ENCODE measurements at places on chromosomes 1 and 21.

- DNase-seq = no peak
These were observed 48.5 kb downstream of the WNT9A start for GRCh38 chr1:227899141-227899819.

GRCh38 chr1:59422921-59423575, 126.2 kb downstream of the FGGY start:
- no peak for DNase-seq

- no peak for DNase-seq
These were observed 42.1 kb downstream of the KIAA1614 start for GRCh38 chr1:180954801-180955165.

DNA sequence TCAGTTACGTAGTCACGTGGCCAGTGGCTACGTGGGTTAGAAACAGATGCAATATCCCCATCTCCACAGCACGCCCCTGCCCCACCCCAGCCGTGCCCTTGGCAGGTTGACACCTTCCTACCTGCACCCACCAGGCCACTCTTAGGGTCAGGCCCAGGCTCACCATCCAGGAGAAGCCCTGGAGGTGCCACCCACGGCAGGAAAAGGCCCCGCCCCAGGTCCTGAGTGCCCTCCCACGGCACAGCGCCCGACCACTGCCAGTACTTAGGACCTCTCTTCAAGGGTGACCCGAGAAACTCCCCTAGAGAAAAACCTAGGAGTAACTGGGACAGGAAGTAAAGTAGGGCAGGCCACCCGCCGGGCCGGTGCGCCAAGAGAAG, 1.5 kb downstream of the C1orf35 start:
- no peak for DNase-seq

DNA sequence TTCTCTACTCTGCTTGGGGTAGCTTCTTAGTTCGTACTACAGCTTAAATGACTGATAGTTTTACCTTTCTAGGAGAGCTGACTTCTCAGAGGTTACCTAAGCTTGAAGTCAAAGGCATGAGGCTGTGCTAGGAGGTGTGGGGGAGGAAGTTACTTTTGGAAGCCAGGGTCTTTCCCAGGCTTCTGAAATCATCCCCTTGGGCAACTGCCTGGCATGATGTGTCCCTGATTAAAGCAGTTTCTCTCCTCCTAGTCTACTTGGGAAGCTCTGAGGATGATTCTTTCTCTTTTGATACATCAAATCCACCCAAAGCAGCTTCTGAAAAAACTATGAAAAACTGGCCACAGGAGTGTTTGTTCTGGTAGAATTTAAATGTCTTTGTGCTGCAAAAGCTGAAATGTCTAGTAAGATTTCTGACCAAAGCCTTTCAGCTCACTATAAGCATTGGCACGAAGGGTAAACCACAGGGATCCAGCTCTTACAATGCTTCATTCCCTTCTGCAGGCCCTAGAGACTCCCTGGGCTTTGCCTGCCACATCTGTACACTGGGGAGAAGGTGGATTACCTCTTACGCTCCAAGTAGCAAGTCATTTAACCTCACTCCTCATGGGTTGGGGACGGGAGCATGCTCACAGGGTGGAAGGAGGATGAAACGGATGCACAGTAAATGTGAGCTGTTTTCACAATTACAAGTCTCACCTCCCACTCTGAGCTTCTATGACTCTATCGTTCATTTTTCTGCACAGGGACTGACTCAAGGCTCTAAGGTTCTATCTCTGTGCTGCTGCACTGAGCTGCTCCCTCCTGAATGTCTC, 59.6 kb downstream of the RUNX1 start:
- no peak for DNase-seq

GRCh38 chr1:203217139-203217655, 12.3 kb downstream of the CHIT1 start:
- no peak for DNase-seq

DNA sequence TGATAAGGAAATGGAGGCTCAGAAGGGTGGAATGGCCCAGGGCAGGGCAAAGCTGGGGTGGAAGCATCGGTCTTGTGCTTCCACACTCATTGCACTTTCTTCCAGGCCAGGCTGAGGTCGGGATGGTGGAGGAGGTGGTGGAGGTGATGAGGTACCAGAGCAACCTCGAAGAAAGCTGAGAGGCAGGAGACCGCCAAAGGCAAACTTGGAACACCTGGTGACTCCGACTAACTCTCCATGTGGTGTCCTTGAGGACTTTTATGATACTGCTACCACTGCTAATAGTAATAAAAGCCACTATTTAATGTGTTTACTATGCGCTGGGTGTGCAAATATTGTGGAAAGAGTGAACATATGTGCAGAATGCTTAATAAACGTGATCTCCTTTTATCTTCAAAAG, 16.9 kb upstream of the BTG2 start:
- DNase-seq = no peak

DNA sequence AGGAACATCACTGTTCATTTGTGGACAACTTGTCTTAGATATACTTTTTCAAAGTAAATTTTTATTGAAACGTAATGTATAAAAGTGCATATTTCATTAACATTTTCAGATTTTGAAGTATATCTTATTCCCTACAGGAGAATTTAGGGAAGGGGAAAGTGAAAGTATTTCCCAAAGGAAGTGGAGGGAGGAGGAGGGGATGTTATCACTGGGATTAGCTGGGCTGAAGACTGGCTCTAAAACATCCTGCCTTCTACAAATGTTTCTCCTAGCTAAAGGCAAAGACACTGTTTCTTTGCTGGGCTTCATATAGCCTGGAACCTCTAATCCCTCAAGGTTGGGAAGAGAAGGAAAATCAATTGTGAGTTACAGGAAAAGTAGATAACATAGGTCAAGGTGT, 7.1 kb upstream of the ZNF697 start:
- DNase-seq = no peak

DNA sequence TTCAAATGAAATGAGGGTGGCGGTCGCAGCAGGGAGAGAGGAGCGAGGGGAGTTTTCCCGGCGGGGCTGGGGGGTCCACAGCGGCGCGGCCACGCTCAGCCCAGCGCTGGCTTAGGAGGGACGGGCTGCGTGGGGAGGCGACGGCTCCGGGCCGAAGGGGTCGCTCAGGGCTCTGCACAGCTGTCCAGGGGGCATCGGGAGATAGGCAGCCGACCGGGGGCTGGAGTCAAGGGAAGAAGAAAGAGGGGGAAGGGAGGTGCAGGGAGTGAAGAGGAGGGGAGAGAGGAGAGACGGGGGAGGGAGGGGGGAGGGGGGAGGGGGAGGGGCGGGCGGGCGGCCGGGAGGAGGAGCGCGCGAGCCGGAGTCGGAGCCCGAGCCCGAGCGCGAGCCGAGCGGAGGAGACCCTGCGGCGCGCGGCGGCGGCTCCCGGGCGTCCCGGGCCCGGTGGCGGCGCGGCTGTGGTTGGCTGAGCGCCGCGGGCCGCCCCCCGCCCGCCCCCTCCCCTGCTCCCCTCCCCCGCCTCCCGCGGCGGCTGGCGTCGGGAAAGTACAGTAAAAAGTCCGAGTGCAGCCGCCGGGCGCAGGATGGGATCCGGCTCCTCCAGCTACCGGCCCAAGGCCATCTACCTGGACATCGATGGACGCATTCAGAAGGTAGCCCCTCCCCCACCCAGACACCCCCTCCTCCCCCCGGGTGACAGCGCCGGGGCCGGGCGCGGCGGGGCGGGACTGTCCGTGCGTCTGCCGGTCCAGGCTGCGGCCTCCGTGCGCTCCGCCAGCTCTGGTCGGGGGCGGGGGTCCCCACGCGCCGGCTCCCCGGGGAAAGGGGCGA, at the start of gene PDE9A:
Gene PDE9A (plus strand): TSS at position 391 of the 831 bp plus-strand sequence. CDS start 194 bp downstream, at position 585.
- no peak for DNase-seq

DNA sequence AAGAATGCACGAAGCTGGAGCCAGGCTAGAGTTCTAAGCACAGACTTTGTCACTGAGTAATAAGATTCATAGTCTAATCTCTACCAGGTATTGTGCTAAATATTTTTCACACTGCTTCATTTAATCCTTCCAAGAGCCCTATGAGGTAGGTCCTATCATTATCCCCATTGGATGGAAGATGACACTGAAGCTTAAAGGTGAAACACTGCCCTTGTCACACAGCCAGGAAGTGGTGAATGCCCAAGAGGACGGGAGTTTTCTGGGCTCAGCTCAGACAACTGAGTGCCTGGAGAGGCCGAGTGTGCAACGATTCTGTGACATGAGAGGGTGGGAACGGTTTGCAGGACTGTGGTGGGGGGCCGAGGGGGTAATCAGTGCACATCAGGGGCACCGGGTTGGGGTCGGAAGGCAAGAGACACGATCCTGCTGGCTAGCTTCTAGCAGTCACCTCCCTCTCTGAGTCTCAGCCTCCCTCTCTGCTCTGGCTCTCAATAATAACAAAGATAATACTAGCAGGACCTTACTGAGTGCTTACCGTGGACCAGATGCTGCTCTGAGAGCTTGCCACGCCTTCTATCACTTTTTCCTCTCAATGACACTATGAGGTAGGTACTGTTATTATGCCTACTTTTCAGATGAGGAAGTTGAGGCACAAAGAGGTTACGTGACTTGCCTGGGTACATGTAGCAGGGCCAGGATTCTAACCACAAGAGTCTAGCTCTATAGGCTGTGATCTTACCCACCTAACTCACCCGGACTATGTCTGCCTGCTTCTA, 12.4 kb downstream of the KCNQ4 start:
- no peak for DNase-seq

DNA sequence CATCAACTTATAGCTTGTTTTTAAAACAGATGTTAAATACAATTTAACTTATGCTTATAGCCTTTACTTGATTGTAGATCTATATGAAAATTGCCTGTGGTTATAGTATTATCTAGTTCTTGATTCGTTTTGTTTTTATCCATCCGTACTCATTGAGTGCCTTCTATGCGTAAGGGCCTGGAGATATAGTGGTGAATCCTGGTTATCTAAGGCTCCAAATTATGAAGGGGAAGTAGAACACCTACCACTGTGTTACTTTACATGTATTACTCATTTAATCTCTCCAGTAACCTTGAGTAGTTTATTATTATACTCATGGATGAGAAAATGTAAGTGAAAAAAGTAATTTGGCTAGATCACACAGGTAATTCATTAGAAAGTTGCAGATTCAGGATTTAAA, 121.8 kb downstream of the OSBPL9 start:
- no peak for DNase-seq

- DNase-seq = no peak
These were observed 5.3 kb upstream of the MOB3C start for GRCh38 chr1:46621930-46622329.

GRCh38 chr1:94253456-94254017, 16.2 kb upstream of the ARHGAP29 start:
- DNase-seq = no peak

- no peak for DNase-seq
These were observed 3.3 kb downstream of the IFNGR2 start for GRCh38 chr21:33406493-33406892.

- no peak for DNase-seq
These were observed 112.6 kb downstream of the PAX7 start for GRCh38 chr1:18743233-18743632.

DNA sequence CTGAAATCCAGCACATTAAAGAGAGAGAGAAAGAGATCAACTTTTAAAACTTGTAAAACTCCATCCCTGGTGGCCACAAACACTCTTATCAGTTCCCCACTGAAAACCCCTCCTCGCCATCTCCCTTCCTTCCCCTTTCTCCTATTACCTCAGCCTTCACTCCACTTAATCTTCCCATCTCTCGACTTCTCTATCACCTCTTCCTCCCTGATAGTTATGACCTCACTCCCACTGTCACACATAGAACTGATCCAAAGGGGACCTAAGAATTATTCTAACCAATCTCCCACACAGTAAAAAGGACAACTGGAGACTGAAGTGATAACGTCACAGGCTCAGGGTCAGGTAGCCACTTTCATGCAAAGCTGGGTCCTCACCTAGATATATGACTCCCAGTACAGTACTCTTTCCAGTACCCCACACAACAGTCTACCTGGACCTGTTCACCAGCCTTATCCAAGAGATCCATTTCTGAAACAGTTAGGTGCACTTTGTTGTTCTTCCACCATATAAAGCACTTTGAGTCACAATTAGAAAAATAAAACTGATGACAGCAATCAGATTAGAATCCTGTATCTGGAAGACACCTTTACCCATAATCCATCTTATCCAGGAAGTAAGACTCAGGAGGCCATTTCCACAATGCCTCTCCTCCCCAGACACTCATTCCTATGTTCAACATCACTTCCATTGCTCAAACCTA, 324.8 kb downstream of the SMYD3 start:
- DNase-seq = no peak

DNA sequence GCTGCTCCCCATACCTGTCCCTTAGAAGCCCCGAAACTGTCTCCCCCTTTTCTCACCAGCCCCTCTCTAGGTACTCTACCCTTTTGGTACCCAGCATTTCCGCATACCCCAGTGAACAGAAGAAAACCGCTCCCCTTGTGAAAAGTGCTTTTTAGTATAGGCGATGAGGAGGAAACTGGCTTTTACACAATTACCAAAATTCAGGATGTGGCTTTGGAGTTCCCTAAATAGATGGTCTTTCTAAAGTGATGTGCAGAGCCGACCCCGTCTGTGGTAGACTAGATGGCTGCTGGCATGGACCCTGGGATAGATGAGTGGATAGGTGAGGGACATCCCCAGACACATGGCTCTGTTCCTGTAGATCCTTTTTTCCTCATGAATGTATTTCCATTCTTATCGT, 2.6 kb upstream of the PER3 start:
- no peak for DNase-seq

GRCh38 chr1:235077571-235078479, 50.8 kb downstream of the TOMM20 start:
- no peak for DNase-seq

DNA sequence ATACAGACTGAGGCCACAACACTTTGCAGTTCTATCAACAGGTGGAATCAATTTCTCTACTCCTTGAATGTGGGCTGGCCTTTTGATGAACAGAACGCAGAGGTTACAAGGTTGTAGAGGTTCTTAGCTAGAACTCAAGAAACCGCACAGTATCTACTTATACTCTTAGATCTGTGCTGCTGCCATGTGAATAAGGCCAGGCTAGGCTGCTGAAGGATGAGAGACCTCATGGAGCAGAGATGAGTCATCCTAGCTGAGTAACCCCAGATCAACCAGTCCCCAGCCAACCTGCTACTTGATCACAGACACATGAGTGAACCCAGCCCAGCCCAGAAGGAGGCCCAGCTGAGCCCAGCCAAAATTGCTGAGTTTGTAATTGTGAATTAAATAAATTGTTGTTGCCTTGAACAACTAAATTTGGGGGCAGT, 35.3 kb upstream of the BCAR3 start:
- no peak for DNase-seq

DNA sequence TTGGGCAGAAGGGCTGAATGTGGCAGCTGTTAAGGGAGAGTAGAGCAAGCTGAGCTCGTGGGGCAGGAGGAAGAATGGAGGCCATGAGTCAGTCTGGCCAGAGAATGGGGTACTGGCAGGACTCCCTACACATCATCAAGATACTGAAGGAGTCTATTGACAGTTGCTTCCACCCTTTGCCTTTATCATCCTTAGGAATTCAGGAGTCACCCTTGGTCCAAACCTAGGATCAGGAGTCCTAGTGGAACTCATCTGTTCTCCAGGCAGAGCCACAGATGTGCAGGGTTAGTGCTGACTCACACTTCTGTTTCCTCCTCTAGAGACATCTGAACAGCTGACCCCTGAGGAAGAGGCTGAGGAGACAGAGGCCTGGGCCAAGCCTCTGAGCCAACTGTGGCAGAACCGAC, 18.7 kb upstream of the ST3GAL3 start:
- no peak for DNase-seq

- DNase-seq = no peak
These were observed 13.4 kb upstream of the MTARC2 start for GRCh38 chr1:220734571-220735326.

GRCh38 chr1:240719953-240720700, 108.2 kb upstream of the GREM2 start:
- DNase-seq = no peak

Measured in stimulated activated CD8-positive, alpha-beta memory T cell treated with anti-CD3 and anti-CD28 coated beads, Interleukin-4, amount 100 ng/mL, for 24 hours (primary cell).